ENCODE measurements at places on chromosomes 6 and 20.

DNA sequence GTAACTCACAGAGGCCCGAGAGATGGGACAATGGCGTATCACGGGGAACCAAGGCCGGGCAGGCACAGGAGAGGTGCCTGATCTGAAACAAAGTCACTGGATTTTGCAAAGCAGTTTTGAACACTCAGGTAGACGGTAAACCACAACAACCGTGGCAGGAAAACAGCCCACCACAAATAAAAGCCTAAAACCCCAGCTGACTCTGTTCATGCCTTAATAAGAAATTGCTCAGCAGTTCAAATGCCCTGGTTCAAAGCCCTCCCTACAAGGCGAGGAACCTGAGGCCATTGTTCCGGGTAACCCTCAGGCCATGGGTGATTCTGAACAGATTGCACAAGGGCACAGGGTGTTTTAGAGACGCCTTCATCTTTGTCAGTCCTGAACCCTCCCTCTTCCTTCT, 114.2 kb downstream of the MAP3K7 start:
- DNase-seq: no peak

DNA sequence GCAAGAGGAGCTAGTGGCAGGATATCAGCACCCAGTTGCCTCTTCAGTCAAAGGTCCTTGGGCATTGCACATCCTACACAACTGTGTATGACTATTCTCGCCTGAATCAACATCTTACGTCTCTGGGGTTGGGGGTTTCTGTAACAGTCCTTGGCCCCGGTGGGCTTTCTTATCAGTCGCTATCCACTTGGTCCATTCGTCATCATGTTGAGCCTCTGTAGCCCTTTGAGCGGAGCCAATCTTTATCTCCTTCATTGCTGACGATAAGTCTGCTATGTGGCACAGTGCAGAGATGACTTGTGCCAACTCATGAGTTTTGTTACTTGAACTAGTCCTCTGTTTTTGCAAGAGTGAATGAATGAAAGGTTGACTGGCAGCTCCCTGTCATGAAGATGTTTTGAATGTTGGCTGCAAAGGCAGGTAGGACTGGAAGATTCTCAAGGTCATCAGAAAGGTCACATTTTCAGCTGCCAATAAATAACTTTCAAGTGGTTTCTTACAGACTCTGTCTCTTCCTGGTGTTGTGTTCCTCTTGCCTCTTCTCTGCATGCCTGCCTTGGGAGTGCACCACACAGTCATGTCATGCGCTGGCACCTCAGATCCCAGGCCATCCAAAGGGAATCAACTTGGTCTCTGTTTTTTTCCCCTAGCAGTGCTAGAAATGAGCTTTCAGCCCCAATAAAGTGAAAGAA, 238.9 kb downstream of the SLC24A3 start:
- no peak for DNase-seq

GRCh38 chr6:138227316-138227781, 9.1 kb upstream of the PBOV1 start:
- DNase-seq: no peak

DNA sequence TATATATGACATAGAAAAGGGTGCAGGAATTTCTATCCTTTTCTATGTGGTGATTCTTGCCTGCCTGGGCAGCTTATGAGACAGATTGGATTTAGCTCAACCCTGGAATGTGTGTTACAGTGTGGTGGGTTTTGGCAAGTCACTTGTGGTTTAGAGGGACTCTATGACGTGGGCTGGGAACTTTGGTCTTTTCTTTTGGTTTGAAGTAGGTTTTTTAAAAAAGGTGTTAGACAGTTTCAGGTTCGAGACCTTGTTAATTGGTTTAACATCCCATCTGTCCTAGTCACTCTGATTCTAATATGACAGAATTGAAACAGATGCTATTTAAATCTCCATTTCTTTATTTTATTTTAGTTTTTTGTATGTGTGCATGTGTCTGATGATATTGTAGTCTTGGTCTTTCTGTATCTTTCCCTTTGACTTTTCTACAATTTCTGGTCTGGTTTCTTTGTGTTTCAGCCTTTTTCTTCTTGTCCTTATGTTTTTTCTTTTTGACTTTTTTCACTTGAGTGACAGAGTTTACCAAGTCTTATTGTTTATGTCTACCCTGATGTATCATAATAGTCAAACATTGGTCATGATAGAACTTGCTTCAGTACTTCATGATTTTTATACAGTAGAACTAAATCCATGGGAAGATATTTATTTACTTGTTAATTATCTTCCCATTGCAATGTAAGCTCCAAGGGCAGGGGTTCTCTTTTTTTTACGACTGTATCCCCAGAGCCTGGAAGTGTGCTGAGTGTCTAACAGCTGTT, 174.3 kb downstream of the CDKAL1 start:
- no peak for DNase-seq

DNA sequence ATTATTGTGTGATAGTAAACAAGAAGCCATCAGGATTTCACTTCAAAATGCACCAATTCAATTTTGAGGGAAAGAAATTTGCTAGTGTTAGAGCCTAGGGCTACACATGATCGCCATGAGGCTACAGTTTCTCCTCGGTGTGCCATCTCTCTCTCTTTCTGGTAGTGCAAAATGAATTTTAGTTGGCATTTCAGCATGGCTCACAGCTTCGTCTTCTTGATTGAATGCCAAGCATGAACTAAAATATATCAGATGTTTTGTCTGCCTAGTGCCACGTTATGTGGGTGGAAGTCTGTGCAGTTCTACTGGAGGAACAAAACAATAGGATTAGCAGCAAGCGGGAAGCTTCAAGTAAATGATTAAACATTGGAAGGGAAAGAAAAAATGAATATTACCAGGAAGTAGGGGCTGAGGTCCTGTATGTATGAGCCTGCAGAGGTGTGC, 6.8 kb upstream of the MRAP2 start:
- no peak for DNase-seq

DNA sequence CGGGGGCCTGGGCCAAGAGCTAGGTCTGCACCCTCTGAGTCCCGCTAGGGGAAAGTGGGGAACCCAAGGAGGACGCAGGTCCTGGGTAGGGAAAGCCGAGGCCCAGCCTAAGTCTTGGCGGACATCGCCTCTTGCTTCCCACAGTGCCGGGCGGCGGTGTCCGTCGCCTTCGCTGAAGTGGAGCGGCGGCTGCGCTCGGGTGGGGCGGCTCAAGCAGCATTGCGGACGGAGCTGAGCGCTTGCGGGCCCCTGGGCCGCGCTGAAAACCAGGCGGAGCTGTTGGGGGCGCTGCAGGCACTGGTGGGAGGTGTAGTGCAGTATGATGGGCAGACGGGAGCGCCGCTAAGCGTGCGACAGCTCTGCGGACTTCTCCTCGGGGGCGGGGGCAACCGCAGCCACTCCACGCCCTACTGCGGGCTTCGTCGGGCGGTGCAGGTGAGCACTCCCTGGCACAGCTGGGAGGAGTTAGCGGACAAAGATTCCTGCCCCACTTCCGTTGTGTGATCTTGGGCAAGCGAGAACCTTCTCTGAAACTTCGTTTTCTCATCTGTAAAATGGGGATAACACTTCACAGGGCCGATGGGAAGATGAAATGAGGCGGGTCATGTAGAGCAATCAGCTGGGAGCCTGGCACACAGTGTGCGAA, 4.2 kb downstream of the PRSS16 start:
- DNase-seq: peak; percentile 30

- DNase-seq: no peak
These were observed 541.7 kb upstream of the BTBD3 start for GRCh38 chr20:11375966-11376365.

- no peak for DNase-seq
These were observed 162.8 kb downstream of the TENT5A start for GRCh38 chr6:81589465-81590313.

GRCh38 chr20:14477125-14477524, 139.7 kb upstream of the FLRT3 start:
- no peak for DNase-seq

GRCh38 chr6:142714951-142715785, 229.8 kb downstream of the HIVEP2 start:
- no peak for DNase-seq

- no peak for DNase-seq
These were observed 138.0 kb downstream of the FOXO3 start for GRCh38 chr6:108698593-108699289.

GRCh38 chr20:48203252-48203651, 418.0 kb upstream of the SULF2 start:
- DNase-seq: no peak

DNA sequence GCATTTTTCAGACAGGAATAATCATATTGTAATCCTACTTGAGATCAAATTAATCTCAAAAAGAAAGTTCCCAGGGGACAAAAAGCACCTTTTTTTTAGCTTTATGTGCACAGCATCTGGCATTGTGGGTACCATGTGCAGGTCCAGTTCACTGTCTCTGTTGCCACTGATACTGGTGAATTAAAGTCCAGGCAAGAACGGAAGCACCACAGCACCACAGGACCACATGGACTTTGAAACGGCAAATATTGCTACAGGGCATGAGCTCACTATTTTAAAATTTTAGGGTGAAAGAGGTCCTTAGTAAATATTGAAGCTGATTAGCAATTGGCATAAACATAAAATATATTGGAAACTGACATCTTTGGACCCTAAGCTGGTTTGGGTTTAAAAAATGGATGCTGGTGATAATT, 709.0 kb downstream of the EPM2A start:
- DNase-seq: no peak

- peak; percentile 18 for DNase-seq
These were observed 188.8 kb downstream of the BACH2 start for GRCh38 chr6:90107771-90108282.

GRCh38 chr20:63802469-63803240, 28.4 kb downstream of the ZBTB46 start:
- no peak for DNase-seq

DNA sequence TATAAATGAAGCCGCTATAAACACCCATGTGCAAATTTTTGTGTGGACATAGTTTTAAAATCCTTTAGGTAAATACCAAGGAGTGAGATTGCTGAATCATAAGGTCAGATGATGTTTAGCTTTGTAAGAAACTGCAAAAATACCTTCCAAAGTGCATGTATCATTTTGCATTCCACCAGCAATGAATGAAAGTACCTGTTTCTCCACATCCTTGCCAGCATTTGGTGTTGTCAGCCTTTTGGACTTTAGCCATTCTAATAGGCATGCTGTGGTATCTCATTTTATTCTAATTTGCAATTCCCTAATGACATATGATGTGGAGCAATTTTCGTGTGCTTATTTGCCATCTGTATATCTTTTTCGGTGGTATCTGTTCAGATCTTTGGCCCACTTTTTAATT, 93.7 kb downstream of the GCLC start:
- no peak for DNase-seq

- DNase-seq: no peak
These were observed 382.4 kb upstream of the MMS22L start for GRCh38 chr6:97665446-97665845.

DNA sequence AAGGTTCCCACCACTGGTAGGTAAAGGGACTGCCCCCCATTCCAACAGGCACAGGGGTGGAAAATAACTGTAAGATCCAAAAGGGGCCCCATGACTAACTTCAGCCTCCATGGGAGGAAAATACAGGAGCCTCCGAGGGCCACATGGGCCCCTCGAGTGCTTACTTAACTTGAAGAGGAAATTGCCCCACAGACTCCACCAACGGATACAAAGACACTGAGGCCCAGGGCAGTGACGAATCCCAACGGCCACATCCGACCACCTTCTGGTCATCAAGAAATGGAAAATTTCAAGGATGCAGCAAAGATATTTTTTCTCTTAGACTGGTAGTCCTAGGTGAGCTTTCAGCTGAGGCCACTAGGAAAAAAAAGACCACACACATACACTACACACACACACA, 116.0 kb upstream of the MRPS10 start:
- peak; percentile 72 for DNase-seq

DNA sequence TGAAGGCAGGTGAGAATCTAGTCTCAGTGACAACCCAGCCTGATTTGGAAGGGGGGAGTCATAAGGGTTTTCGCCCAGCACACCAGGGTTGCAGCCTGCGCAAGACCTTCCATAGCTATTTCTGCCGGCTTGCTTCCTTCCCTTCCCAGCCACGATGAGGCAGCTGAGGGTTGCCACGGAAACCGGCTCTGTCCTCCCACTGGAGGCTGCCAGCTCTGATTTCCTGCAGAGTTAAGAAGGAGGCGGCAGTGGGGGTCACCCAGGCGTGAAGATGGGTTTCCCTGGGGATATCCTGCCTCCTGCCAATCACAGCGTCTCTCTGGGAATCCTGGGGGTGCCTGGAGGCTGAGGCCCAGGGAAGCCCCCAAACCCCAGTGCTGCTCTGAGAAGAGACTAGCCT, 23.1 kb upstream of the KCNB1 start:
- peak; percentile 48 for DNase-seq

DNA sequence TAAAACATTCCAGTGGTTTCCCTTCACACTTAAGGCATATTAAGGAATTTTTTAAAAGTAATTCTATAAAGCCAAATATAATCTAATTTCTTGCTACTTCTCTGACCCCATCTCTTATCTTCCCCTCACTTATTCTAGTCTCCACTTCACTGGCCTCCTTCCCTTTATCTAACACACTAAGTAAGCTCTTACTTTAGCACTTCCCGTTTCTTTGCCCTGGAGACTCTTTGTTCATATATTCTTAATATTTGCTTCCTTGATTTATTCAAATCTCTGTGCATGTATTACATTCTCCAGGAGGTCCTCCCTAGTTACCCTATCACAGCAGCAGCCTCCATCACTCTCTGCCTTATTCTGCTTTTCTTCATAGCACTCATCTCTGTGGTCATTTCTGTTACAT, 20.3 kb downstream of the GTPBP2 start:
- DNase-seq: peak; percentile 60

- no peak for DNase-seq
These were observed 25.4 kb upstream of the TCP11 start for GRCh38 chr6:35166520-35166919.

DNA sequence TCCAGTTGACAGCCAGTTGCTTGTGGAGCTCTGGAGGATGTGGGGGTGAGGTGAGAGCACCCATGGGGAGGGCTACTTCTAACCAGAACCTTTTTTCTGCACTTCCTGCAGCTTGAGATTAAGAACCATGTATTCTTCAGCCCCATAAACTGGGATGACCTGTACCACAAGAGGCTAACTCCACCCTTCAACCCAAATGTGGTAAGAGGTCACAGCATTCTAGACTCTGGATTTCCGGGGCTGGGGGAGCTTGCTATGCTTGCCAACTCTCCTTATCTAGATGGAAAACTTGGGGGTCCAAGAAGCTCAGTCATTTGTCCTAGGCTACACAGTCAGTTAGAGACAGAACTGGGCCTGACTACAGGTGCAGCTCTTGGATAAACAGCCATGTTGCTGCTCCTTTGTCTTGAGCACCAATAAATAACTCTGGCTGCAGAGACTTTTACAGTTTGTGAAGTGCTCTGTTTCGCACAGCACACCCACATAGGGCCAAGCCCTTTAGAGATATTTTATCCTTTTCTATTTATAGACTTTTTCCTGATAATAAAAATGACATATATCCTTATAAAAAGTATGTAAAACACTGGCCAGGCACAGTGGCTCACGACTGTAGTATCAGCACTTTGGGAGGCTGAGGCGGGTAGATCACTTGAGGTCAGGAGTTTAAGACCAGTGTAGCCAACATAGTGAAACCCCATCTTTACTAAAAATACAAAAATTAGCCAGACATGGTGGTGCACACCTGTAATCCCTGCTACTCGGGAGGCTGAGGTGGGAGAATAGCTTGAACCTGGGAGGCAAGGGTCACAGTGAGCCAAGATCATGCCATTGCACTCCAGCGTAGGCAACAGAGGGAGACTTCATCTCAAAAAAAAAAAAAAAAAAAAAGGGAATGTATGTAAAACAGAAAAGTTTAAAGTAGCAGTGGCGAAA, 10.6 kb upstream of the IFT52 start:
- DNase-seq: no peak

GRCh38 chr6:130776287-130776925, 50.8 kb upstream of the SMLR1 start:
- no peak for DNase-seq

Data from suppressor macrophage (primary cell).